ENCODE measurements at places on chromosomes 13 and 19.

GRCh38 chr19:3029065-3029923 lies at the start of gene TLE2:
TLE2 (minus strand) TSS chr19:3029280; CDS start chr19:3028904, 376 bp downstream.
- no peak for DNase-seq
- peaks cover 10% of the 10 kb centered on the region for H3K4me1 ChIP-seq
- no peak within 1 kb of the TSS for H3K27ac ChIP-seq
- H3K27me3 ChIP-seq: peaks cover 96% of the 10 kb centered on the region
- H3K36me3 ChIP-seq: no peaks in the 10 kb centered on the region
- H3K4me3 ChIP-seq: peak within 1 kb of the TSS; percentile 42

- peak overlapping the region; percentile 98 for H3K4me3 ChIP-seq
- H3K4me1 ChIP-seq: peaks cover 41% of the 10 kb centered on the region
- peaks cover 5% of the 10 kb centered on the region for H3K36me3 ChIP-seq
- H3K27ac ChIP-seq: peak overlapping the region; percentile 87
Measured at GRCh38 chr19:49809160-49809940, 3.7 kb downstream of the FUZ start.

- no peaks in the 10 kb centered on the region for H3K36me3 ChIP-seq
- H3K27ac ChIP-seq: no peak overlapping the region
- H3K4me3 ChIP-seq: no peak overlapping the region
- no peaks in the 10 kb centered on the region for H3K27me3 ChIP-seq
- DNase-seq: no peak
- H3K4me1 ChIP-seq: peaks cover 5% of the 10 kb centered on the region
Measured at GRCh38 chr13:40079721-40080120, 424.3 kb downstream of the COG6 start.

DNA sequence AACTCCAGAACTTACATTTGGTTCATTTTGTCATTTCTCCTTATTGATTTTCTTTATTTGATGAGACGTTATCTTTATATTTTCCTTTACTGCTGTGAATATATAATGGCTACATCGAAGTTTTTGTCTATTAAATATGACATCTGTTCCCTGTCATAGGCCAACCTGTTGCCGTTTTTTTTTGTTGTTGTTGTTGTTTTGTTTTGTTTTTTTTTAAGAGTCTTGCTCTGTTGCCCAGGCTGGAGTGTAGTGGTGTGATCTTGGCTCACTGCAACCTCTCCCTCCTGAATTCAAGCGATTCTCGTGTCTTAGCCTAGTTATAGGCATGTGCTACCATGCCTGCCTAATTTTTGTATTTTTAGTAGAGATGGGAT lies 29.4 kb downstream of the ZNF780B start:
- no peaks in the 10 kb centered on the region for H3K4me1 ChIP-seq
- H3K27ac ChIP-seq: no peak overlapping the region
- H3K36me3 ChIP-seq: peaks cover 45% of the 10 kb centered on the region
- H3K4me3 ChIP-seq: no peak overlapping the region
- no peaks in the 10 kb centered on the region for H3K27me3 ChIP-seq
- DNase-seq: no peak

DNA sequence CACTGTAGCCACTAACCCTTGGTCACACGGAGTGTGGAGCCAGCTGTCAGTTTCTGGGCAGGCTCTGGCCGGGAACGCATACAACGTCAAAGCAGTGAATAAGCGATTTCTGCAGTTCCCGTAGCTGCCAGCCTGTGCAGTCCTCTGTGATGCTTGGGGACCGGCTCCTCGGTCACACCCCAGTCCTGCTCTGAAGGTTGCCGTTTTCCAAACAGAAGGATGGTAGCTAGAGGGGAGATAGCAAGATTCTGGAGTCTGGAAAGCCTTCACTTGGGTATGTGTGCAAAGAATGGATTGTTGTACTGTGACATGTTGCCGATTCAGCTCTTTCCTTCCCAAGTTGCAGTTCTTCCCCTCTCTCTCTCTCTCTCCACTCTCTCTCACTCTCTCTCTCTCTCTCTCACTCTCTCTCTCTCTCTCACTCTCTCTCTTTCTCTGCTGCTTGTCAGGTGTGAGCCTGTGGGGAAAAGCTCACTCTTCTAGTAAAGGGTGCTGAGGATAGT lies 38.7 kb upstream of the C1QTNF9 start:
- peaks cover 2% of the 10 kb centered on the region for H3K36me3 ChIP-seq
- H3K4me3 ChIP-seq: peak overlapping the region; percentile 47
- peak; percentile 39 for DNase-seq
- H3K4me1 ChIP-seq: peaks cover 43% of the 10 kb centered on the region

- H3K27me3 ChIP-seq: peaks cover 7% of the 10 kb centered on the region
- peak overlapping the region; percentile 86 for H3K4me3 ChIP-seq
- DNase-seq: peak; percentile 39
- no peaks in the 10 kb centered on the region for H3K36me3 ChIP-seq
Measured at GRCh38 chr19:55486971-55487923, 989 bp upstream of the SSC5D start.

- no peaks in the 10 kb centered on the region for H3K4me1 ChIP-seq
- no peak overlapping the region for H3K27ac ChIP-seq
- no peak overlapping the region for H3K4me3 ChIP-seq
- DNase-seq: no peak
Measured at GRCh38 chr19:35458731-35459391, 10.8 kb downstream of the FFAR2 start.

DNA sequence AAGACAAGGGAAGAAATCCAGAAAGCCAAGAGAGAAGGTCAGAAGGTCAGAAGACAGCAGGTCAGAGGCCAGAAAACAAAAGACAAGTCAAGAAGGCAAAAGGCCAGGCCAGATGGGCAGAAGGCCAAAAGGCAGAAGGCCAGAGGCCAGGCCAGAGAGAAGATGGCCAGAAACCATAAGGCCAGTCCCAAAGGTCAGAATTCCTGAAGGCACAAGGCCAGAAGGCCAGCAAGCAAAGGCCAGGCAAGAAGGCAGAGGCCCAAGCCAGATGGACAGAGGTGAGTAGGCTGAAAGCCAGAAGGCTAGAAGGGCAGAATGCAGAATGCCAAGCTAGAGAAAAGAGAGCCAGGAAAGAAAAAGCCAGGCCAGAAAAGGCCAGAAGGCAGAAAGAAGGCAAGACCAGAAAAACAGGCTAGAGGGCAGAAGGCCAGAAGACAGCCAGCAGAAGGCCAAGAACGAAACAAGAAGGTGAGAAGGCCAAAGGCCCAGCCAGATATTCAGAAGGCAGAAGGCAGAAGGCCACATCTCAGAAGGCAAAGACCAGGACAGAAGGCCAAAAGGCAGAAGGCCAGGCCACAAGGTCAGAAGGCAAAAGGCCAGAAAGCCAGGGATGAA lies 186.3 kb downstream of the TUBA3C start:
- no peaks in the 10 kb centered on the region for H3K27me3 ChIP-seq
- H3K36me3 ChIP-seq: peaks cover 32% of the 10 kb centered on the region
- no peak overlapping the region for H3K4me3 ChIP-seq
- no peak for DNase-seq
- no peak overlapping the region for H3K27ac ChIP-seq
- no peaks in the 10 kb centered on the region for H3K4me1 ChIP-seq

GRCh38 chr13:30159446-30159839 lies 147.9 kb downstream of the KATNAL1 start:
- no peaks in the 10 kb centered on the region for H3K36me3 ChIP-seq
- H3K4me1 ChIP-seq: peaks cover 40% of the 10 kb centered on the region
- H3K27ac ChIP-seq: peak overlapping the region; percentile 37
- no peaks in the 10 kb centered on the region for H3K27me3 ChIP-seq
- no peak overlapping the region for H3K4me3 ChIP-seq

- H3K27ac ChIP-seq: peak overlapping the region; percentile 90
- H3K36me3 ChIP-seq: peaks cover 4% of the 10 kb centered on the region
- H3K4me3 ChIP-seq: peak overlapping the region; percentile 96
- H3K4me1 ChIP-seq: peaks cover 43% of the 10 kb centered on the region
- peaks cover 4% of the 10 kb centered on the region for H3K27me3 ChIP-seq
Measured at GRCh38 chr19:10565028-10565566, 713 bp downstream of the KRI1 start.

DNA sequence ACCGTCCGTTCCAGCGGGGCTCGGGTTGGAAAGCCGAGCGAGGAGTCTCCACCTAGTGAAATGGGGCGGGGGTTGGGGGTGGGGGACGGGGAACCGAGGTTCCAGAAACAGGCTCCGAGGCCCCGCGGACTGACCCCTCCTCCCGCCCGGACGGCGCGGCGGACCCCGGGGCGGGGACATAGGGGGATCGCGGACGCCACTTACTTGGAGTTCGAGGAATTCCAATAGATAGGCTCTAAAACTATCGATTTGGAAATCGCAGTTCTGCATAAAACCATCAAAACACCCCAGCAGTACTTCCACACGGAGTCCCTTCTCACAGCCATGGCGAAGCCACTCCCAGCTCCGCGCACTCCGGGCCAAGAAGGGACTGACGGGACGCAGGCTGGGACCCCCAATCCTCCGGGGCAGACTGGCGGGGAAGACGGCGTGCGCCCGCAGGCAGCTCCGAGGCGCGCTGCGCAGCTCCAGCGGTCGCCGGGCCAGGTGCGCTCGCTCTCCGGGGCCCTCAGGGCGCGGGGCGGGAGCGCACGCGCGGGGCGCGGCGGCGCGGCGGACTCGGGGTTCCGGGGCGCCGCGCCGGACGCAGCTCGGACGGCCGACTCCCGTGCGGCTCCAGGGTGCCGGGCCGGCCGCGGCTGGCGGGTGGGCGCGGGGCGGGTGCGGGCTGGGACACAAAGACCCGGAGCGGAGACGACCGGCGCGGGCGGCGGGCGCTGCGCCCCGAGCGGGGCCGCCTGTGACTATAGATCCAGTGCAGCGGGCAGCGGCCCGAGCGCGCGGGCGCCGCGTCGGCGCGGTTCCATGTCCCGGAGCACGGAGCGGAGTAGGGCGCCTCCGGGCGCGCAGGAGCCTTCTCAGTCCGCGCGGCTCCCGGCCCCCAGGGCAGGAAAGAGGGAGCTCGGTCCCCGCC lies 567 bp downstream of the EFNB2 start:
- H3K27me3 ChIP-seq: peaks cover 13% of the 10 kb centered on the region
- H3K4me1 ChIP-seq: peaks cover 46% of the 10 kb centered on the region
- H3K27ac ChIP-seq: peak overlapping the region; percentile 97
- no peak for DNase-seq
- peak overlapping the region; percentile 93 for H3K4me3 ChIP-seq

DNA sequence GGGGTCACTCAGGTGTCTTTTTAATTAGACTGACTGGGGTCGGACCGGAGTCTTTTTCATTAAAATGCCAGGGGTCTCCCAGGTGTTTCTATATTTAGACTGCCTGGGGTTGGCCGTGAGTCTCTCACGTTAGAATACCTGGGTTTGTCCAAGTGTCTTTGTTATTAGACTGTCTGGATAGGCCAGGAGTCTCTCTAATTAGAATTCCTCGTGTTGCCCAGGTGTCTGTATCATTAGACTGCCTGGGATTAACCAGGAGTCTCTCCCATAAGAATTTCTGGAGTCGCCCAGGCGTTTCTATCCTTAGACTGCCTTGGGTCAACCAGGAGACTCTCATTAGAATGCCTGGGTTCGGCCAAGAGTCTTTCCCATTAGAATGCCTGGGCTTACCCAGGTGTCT lies 1445.7 kb downstream of the UQCRFS1 start:
- H3K36me3 ChIP-seq: peaks cover 53% of the 10 kb centered on the region
- DNase-seq: no peak
- no peaks in the 10 kb centered on the region for H3K27me3 ChIP-seq
- no peaks in the 10 kb centered on the region for H3K4me1 ChIP-seq
- no peak overlapping the region for H3K27ac ChIP-seq

DNA sequence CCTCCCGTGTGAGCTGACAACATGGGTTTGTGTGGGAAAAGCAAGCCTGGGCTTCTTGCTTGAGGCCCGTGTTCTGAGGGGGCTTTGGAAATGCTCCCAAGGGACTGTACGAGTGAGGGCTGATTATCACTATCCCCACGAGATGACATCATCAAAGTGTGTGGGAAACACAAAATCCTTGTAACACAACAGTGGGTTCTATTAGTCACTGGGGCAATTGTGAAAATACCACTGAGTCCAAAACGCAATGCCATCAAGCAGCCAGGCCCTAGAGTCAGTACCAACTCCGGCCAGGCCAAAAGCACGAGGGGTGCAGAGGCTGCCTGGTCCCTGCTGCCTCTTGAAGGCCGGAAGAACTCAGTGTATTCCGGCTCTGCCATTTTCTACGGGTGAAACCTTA lies 29.6 kb downstream of the CAPS start:
- H3K4me3 ChIP-seq: no peak overlapping the region
- no peak overlapping the region for H3K27ac ChIP-seq
- peaks cover 52% of the 10 kb centered on the region for H3K4me1 ChIP-seq
- H3K27me3 ChIP-seq: no peaks in the 10 kb centered on the region

DNA sequence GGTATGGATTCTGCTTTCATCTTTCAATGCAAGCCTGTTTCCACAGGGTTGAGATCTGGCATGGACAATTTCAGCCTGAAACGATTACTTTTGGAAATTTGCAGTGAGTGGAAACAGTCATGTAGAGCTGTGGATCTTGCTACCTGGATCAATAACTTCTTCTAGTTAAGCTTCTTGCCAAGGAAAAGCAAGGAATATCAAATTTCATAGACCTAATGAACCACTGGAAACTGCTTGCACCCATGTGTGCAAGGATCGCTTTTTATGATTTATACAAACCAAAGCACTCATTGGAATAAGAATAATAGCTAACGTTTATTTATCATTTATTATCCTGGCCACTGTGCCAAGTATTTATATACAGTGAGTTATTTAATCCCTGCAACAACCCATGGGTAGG lies 392.8 kb downstream of the KCNRG start:
- H3K4me1 ChIP-seq: peaks cover 22% of the 10 kb centered on the region
- H3K36me3 ChIP-seq: no peaks in the 10 kb centered on the region
- no peak overlapping the region for H3K4me3 ChIP-seq

- H3K27ac ChIP-seq: no peak within 1 kb of the TSS
- H3K36me3 ChIP-seq: no peaks in the 10 kb centered on the region
- peaks cover 78% of the 10 kb centered on the region for H3K27me3 ChIP-seq
- peaks cover 36% of the 10 kb centered on the region for H3K4me1 ChIP-seq
- no peak for DNase-seq
Measured at GRCh38 chr19:10010247-10010691, at the start of gene COL5A3. COL5A3 (minus strand) TSS chr19:10010504; CDS start chr19:10010385, 119 bp downstream.

GRCh38 chr19:1239420-1239795 lies 1.6 kb upstream of the CBARP start:
- H3K36me3 ChIP-seq: no peaks in the 10 kb centered on the region
- peaks cover 17% of the 10 kb centered on the region for H3K4me1 ChIP-seq
- DNase-seq: no peak
- H3K27me3 ChIP-seq: no peaks in the 10 kb centered on the region
- no peak overlapping the region for H3K27ac ChIP-seq

- no peak for DNase-seq
- peaks cover 15% of the 10 kb centered on the region for H3K27me3 ChIP-seq
- H3K4me3 ChIP-seq: no peak overlapping the region
- H3K36me3 ChIP-seq: no peaks in the 10 kb centered on the region
- no peaks in the 10 kb centered on the region for H3K4me1 ChIP-seq
Measured at GRCh38 chr19:40150170-40150569, 41.1 kb upstream of the MAP3K10 start.

- no peaks in the 10 kb centered on the region for H3K36me3 ChIP-seq
- H3K27ac ChIP-seq: no peak overlapping the region
- H3K4me1 ChIP-seq: no peaks in the 10 kb centered on the region
- DNase-seq: no peak
- no peak overlapping the region for H3K4me3 ChIP-seq
- no peaks in the 10 kb centered on the region for H3K27me3 ChIP-seq
Measured at GRCh38 chr13:28355046-28355821, 139.7 kb downstream of the FLT1 start.

GRCh38 chr19:6803036-6803404 lies 30.5 kb downstream of the VAV1 start:
- no peaks in the 10 kb centered on the region for H3K36me3 ChIP-seq
- H3K27ac ChIP-seq: no peak overlapping the region
- no peak overlapping the region for H3K4me3 ChIP-seq
- DNase-seq: no peak

All from neural crest cell (in vitro differentiated cells).